ENCODE measurements at places on chromosomes 3 and 15.

DNA sequence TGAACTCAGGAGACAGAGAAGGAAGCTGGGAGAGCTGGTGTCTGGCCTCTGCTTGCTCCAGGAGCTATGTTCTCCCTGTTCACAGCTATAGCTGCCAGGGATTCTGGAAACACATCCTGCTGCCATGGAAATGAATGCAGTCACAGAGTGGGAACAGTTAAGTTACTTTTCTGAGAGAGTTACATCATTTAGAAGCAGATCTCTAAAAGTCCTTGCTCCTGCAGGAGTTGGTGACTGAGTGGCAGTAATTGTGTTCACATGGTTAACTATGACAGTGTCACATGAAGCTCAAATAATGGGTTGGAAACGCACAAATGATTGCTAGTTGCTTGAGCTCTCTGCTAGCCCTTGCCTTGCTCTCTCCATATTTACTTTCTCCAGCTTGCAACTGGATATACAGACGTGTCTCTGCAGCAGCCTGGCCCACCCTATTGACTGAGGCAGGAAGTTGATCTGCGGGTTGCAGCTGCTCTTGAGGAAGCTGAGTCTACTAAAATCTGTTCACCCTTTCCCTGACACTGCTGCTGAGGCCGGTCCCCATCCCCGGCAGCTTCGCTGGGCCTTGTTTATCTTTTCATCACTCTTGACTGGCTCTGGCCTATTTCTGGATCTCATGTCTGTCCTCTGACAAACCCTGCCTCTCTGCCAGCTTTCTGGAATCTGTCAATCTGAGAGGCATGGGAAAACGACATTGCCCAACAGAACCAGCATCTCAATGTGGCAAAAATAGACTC is 16.7 kb upstream of the ISLR start:
- no peak for DNase-seq

DNA sequence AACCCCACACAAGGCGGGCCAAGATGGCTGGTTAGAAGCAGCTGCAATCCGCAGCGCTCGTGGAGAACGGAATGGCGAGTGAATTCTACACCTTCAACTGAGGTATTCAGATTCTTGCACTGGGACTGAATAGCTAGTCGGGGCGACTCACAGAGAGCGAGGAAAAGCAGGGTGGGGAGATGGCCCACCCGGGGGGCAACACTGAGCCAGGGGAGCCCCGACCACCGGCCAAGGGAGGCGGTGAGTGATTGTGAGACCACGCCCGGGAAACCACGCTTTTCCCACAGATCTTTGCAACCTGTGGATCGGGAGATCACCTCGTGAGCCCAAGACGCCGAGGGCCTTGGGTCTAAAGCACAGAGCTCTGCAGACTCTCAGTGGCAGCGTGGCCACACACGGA is 28.3 kb downstream of the GNB5 start:
- no peak for DNase-seq

GRCh38 chr3:5136919-5137429 is 14.9 kb downstream of the ARL8B start:
- no peak for DNase-seq

- DNase-seq: no peak
These were observed 10.8 kb downstream of the BHLHE40 start for GRCh38 chr3:4990069-4990468.

GRCh38 chr15:85964471-85964870 is 115.2 kb upstream of the AGBL1 start:
- no peak for DNase-seq

- DNase-seq: no peak
These were observed 364.6 kb upstream of the EPHA6 start for GRCh38 chr3:96449803-96450202.

- DNase-seq: no peak
These were observed 227.3 kb downstream of the CACNA2D3 start for GRCh38 chr3:54349691-54350090.

DNA sequence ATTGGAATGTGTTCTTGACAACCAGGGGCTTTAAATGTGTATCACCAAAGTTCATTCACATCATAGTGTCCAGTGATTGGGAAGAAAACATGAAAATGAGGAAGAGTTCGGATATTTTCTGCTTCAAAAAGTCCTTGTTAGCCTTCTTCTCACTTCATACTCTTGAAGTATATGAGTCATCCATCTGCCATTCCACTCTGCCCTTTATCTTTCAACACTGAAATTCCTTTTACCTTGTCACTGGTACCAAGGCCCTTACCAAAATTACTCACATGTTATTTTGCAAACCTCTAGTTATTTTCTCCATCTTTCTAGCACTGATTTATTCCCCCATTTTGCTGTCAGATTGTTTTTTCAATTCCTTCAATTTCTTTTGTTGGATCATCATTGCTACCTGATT is 32.5 kb downstream of the OR5H15 start:
- no peak for DNase-seq

GRCh38 chr3:72977060-72977808 is 19.4 kb upstream of the PPP4R2 start:
- DNase-seq: no peak

DNA sequence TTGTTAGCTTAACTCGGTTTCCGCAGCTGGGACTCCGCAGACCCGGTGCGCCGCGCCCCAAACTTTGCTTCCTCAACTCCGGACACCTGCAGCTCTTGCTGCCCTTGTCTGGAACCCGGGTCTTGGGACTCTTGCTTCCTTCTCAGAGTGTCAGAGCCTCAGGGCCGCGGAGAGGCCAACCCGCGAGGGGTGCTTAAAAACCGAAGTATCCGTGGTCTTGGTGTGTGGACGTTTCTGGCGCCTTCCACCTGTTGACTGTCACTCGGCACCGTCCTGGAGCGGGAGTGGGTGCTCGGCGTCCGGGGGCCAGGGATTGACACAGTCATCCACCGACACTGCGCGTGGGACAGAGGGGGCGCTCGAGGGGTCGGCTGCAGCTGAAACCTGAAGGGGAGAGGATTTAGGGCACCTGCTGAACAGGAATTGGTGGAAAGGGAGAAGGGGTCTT is 386 bp downstream of the SQOR start:
- no peak for DNase-seq

DNA sequence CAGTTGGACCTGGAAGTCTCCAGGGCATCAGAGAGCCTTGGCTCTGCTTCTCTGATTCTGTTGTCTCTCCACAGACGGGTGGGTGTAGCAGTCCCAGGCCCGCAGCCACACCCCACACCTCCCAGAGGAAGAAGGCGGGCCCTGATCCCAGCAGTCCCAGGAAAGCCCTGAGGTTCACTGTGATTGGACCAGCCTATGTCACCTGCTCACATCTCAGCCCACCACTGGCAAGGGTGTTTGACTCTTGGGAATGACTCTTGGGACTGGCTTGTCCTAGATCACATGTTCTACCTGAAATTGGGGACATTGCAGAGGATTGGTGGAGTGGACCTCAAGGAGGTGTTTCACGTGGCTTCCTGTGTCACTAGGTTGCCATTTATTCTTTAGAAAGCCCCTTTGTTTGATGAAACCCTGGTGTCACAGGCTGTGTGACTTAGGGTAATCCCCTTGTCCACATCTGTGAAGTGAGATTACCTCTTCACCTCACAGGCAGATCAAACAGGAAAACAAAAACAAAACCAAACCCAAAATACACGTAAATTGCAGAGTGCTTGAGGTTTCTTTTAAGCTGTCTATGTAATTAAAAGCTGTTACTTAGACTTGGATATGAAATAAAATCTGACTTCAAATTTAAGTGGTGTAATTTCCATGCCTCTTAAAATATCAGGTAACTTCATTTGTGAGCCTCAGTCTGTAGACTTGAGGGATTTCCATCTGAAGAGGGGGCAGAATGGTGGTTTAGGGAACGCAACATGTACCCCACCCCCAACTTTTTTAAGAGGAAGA is 26.7 kb downstream of the FLNB start:
- no peak for DNase-seq

DNA sequence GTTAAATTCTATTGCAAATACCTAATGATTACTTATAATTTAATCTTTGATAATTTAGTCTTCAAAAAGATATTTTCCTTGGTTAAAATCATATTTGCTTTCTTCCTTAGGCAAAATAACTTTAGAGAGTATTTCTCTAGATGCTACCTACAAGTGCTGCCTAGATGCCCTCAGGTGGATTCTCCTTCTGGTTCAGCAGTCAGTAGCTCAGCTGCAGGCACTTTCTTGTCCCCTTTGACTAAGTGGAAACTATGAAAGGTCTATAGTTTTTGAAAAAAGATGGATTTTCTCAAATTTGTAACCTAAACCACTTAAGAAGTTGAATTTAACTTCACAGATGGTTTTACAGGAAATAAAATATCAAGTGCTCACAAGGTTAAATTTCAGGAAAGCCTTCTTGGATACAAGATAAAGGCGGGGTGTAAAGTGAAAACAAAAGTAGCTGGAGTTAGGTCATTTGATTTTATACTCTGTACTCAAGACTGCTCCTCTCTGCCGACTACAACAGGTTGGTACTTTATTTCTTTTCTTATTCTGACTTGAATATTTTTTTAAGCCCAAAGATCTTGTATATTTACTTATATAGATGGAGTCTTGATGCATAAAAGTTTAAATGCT is at the start of gene ACKR4:
Gene ACKR4 (plus strand): TSS at position 455 of the 618 bp plus-strand sequence. CDS start 3,128 bp downstream, outside the sequence.
- DNase-seq: no peak

DNA sequence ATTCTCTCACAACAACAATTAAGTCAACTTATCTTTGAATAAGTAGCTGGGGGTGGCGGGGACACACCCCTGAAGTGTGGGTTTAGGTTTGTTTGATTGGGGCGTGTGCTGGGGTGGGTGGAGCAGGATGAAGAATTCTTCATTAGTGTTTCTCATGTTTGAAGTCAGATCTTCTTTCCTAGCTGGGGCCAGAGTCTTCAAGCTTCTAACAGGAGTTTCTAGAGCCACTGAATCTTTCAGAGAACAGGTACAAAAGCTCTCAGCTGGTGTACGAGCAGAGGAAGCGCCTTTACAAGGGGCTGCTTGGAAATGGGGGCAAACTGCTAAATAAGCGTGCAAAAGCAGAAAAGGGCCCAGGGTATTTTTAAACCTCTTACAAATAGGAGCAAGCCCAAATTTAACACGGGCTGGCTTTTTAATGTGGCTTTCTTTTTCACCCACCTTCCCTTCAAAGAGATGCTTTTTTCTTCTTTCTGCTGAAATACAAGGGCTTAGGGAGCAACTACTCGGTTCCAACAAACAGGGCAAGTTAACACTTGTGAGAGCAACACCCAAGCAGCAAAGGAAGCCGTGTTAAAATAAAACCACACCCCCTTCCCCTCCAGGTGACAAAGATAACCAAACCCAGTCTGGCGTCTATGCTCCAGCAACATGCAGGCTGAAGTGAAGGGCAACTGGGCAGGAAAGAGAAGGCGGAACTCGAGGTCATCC is 86.9 kb upstream of the RASGRP1 start:
- DNase-seq: no peak

- no peak for DNase-seq
These were observed 57.7 kb downstream of the IQSEC1 start for GRCh38 chr3:13015286-13016082.

GRCh38 chr3:21665444-21666100 is 85.4 kb downstream of the ZNF385D start:
- no peak for DNase-seq

DNA sequence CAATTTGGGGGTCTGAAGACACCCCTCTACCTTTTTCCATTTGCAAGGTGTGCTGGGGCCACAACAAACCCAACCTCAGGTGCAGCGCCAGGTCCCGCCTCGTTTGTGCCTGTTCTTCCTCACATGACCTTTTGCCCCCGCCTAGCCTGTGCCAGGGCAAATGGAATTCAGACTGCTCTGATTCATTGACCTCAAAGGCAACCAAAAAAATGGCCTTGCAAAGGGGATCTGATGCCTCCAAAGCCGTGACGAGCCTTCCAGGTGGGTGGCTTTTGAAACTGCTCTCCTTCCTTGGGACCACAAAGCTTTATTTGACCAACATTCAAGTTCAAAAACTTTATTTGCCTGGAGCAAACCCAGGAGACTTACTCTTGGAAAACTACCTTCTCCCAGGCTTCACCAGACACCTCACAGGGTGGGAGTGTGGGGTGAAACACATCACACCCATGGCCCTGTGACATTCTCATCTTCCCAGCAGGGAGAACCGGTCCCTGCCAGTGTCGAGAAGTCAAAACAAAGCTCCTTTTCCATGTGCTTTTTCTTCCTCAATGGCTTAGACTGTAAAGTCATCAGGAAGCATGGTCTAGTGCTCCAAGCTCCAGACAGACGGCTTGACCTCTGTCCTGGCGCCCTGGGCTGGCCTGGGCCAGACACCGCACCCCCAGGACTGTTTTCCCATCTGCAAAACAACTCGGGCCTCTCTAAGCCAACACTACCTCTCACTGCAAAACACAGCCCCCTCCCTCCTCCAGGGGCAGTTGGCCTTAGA is 103.9 kb upstream of the HES1 start:
- no peak for DNase-seq

GRCh38 chr3:59998058-59998457 is 948.2 kb upstream of the CFAP20DC start:
- DNase-seq: no peak

GRCh38 chr3:126434931-126435411 is 40.3 kb downstream of the CFAP100 start:
- no peak for DNase-seq

GRCh38 chr3:139378587-139379241 is 10.7 kb downstream of the COPB2 start:
- no peak for DNase-seq

GRCh38 chr3:188208516-188208981 is 54.6 kb downstream of the LPP start:
- DNase-seq: peak; percentile 62

DNA sequence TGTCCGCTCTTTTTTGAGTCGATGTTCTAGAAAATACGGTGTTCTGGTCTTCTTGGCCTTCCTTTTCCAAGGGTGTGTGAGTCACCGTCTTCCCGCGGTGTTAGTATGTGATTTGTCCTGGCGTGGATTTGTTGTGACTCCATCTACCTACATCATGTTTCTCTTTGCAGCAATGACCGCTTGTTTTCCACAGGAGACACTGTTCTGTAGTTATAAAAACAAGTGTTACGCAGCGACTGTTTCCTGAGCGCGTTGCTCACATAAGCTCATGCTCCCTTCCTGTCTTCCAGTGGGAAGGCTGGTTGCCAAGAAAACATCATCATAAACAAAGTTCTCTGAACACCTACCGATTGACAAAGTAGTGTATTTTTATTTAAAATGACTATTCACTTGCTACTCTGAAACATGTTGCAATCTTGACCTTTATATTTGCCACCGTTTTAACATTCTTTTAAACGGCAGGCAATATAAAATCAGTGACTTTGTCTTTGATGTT is 19.0 kb downstream of the USP13 start:
- DNase-seq: no peak

Measured in fibroblast of skin of left quadriceps (primary cell).